ENCODE measurements at places on chromosomes 6 and 20.

- no peak for DNase-seq
Measured at GRCh38 chr6:126826166-126826714, 292.2 kb upstream of the RSPO3 start.

GRCh38 chr20:49893242-49894072 lies 21.9 kb downstream of the SPATA2 start:
- DNase-seq = no peak

DNA sequence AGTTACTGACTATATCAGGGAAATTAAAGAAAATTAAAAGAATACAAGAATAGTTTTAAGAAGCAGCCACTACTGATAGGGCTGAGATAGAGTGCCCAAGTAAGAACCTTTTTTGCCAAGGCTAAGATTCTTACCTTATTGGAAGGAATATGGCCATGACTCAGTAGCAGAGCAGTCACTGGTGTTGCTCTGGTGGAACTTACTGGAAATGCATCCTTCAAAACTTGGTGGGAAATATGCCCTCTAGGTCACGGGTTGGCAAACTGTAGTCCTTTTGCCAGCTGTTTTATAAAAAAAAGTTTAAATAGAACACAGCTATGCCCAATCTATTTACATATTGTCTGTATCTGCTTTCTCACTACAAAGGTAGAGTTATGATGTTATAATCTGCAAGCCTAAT lies 6.0 kb downstream of the HSF2 start:
- no peak for DNase-seq

- DNase-seq = no peak
Measured at GRCh38 chr20:49283703-49284625, 6.1 kb upstream of the ZNFX1 start.

DNA sequence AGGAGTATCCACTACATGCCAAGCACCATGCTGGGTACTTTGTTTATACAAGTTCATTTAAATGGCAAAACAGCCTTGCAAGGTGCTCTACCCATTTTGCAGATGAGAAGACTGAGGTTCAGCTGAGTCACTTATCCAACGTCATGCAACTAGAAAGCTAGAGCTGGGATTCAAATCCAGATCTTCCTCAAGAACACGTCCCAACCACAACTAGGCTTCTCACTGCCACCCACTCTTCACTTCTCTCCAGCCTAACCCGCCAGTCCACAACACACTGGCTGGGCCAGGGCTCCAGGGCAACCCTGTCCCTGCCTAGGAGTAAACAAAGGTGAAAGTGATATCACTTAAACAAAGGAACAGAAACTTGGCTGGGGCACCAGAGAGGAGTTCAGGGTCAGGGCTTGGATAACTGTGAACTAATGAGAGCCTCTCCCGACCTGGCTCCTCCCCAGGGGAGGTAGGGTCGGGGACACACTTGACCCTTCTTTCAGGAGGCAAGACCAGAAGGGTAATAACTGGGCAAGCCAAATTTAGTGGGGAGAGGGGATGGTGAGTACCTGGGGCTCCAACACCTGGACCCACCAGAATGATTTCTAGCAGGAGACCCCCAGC lies 7.9 kb downstream of the SDC4 start:
- DNase-seq = no peak

GRCh38 chr20:42274986-42275385 lies 656.8 kb upstream of the CHD6 start:
- DNase-seq = no peak

GRCh38 chr6:148969603-148970061 lies 222.8 kb downstream of the UST start:
- DNase-seq = no peak

DNA sequence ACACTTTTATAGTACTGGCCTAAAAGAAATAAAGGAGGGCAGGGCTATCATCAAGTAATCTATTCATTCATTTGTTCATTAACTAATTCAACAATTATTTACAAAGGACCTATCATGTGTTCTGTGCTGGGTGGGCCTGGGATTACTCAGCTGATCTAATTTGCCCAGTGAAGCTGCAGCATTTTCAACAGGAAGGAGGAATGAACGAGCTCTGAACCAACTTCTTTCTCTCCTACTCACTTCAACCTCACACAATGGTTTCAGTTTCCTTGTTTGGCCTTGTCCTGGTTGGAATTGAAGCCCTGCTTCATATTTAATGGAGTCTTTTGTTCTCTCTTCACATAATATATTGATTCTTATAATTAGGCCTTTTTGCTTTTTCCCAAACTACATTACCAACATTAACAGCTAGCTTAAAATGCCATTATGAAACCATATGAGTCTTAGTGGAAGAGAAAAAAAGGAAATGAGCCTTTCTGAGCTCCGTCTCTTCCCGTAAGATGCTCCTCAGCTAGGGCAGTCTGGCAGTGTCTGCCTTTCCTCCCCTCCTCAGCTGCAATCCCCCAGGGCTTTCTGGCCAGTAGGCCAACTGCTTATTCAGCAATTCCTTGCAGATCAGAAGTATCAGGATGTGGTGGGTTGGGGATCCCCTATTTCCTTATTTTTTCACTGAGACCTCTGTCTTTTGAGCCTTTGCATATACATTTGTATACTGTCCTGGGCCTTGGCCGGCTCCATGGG lies 79.4 kb upstream of the NRN1 start:
- DNase-seq = no peak

DNA sequence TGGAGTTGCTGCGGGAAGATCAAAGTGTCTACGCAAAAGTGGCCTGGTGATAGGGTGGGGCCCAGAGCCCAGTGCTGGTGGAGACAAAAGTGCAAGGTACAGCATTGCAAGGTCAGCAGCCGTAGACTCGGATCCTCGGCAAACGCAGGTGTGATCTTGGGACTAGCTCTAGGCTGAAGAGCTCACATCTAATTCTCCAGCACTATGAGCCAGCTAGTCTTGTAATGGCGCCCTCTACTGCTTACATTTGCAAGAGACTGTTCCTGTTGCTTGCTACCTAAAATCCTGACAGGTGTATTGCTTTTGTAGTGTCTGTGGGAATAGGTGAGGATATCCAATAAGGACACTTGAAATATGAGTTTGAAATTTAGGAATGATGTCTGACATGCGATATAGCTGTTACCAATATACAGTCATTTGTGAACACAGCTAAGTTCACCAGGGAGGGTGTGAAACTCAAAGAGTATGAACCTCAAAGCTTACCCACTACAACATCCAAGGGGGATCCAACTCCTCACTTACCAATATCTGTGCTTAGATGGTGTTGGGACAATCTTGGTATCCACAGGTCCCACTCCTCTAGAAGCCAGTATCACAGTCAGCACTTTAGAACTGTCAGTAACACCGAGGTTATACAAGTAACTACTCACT lies 58.4 kb downstream of the PDE7B start:
- DNase-seq = no peak

- no peak for DNase-seq
Measured at GRCh38 chr6:167392631-167393316, 67.9 kb downstream of the TTLL2 start.

DNA sequence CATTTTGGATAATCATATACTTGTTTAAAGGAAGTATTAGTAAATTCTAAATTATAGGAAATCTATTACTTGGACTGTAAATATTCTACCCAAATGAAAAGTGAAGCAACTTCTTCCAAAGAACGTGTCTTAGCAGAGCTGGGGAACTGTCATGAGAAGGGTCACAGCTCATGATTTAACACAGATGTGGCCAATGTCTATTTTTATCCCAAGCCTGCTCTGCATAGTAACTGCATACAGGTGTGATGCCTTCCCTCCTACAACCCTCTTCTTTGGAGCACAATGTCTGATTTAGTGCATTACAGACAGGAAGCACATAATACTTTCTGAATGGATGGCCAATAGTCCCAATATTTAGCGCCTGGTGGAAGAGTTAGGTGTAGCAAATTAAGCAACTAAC lies 138.7 kb upstream of the THEMIS start:
- DNase-seq = no peak

DNA sequence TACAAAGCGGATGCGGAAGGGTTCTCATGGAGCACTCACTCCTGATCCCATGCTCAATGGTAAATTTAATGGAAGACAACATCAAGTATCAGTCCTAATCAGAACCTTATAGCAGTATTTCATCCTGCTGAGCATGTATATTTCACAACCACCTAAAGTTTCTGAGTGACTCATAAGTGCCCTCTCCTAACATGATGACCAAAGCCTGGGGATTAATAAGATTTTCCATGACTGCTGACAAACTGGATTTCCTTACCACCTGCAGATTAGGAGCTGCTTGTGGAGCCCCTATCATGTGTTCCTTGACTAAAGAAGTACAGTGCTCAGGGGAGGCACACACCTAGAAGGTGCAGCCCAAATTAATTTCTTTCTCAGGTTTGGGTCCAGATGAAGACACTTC lies 112.8 kb downstream of the INSM1 start:
- no peak for DNase-seq

DNA sequence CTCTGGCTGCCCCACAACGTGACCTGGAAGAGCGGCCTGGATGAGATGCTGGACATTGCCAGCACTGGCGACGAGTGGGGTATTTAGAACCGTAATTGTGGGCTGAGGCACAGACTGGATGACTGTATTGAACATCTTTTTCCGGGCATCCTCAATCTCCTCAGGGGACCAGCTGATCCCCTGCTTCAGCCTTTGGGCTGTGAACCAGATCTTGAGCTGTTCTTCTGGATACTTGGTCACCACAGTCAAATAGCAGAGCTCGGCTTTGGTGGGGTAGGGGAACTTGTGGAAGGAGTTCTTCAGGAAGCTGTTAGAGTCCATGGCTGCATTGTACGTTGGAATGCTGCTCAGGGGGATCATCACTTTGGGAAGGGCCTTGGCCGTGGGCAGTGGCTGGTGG lies 66.3 kb downstream of the PLCG1 start:
- DNase-seq = no peak

- DNase-seq = no peak
Measured at GRCh38 chr6:6685249-6686040, 96.9 kb downstream of the LY86 start.

GRCh38 chr20:3696745-3697587 lies 15.2 kb upstream of the ADAM33 start:
- no peak for DNase-seq

GRCh38 chr6:86030875-86031274 lies 388.2 kb upstream of the SYNCRIP start:
- DNase-seq = no peak

DNA sequence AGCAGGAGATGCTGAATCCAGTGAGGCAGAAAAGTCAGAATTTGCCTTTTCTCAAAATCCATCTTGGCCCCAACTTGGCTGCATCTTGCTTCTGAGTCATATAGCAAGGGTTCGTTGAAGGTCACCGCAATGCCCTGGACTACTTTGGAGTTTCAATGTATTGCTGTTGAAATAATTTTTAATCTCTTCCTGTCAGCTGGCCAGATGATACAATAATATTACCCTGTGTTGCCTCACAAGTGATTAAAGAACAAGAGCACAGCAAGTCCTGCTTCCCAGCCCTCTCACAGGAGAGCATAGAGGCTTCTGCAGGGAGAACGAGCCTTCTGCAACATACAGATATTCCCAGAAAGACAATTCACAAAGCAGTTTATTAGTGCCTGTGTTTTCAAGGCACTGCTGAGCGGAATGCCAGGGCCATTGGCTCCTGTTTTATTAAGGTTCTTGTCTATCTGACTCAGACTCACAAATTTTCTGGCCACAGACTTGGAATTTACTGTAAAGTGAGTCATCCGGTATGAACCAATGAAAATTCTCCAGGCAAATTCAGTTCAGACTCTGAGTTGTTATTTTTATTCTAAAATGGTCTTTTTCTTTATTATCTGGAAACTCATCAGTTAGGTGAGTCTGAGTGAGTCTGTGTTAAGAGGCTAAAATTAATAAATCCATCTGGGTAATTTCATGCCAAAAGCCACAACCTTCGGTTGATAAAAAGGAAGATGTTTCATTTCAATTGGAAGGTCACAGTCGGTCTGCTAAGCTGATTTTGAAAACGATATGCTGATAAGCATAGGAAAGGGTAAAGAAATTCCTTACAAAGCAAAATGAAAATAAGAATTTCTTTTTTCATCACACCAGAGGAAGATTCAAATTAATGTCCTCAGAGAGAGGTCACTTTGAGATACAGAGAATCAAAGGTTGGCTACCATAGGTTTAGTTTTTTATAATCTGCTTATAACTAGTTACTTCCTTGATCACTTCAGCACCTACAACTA lies 289.4 kb upstream of the STXBP5 start:
- no peak for DNase-seq

DNA sequence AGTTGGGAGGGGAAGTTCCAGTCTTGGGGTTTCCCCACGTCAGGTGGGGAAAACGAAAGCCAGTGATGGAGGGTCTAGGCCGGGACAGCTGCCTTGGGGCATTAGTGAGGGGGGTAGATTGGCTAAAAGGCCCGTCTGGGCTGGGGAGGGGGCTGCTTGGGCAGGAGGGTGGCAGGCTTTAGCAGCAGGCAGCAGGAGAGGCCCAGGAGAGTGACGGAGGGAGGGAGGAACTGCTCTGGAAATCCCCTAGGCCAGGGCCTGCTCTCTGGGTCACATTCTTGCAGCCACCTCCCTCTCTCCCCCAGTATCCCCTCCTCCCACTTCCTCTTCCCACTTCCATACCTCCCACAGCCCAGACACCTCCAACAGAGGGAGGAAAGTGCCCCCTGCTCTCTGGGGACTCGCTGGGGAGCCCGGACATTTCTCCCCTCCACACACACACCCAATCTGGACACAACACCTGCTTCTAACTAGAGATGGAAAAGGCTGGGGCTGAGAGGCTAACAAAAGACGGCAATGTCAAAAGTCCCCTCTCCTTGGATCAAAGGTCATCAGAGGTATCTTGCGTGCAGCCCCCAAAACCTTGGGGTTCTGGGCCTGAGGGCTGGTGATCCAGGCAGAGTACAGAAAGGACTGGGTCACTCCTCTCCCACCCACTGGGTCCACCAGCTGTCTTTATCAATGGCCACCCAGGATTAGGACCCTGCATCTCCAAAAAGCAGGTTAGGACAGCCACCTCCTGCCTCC lies 1.8 kb downstream of the NFKBIE start:
- no peak for DNase-seq

- DNase-seq = no peak
Measured at GRCh38 chr20:47221036-47221625, 135.4 kb downstream of the ZMYND8 start.

DNA sequence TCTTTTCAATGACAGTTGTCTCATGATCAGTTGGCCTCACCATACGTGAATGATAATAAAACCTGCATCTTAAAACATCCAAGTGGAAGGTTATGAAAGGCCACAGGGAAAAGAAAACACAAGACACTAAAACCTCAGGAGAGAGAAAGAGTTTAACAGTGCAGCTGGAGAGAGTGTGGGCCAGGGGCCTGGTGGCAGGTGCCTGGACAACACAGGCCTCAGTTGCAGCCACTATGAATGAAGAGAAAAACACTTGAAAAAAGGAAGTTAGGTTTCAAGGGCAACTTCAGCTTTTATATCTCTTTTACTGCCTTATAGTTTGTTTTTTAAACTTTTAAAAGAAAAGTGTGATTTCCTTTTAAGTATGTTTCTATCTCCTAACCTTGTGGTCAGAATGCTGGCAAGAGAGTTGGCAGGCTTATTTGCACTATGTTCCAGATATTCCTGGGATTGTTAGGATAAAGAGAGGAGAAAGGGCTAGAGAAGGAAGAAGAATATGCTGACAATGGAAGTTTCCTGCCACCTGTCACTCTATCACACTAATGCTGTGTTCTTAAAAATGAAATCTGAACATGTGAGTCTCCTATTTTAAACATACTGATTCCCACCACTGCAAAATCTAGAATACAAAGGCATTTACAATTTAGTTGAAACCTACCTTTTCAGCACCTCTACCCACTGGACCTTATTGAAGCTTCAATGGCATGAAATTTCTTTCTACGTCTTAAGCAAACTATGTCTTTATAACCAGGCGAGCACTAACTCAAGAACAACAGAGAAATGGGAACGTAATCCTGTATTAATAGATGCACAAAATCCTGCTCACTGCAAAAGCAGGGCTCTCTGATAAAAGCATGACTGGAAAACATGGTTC lies 222.4 kb downstream of the CD83 start:
- DNase-seq = no peak

Measured in cortex of kidney (tissue), 1 donor.